H7 (cell line): ENCODE measurements at places on chromosomes 4 and X.

- DNase-seq, result no peak
These were observed 126.1 kb downstream of the EIF4E start for GRCh38 chr4:98802770-98803198.

DNA sequence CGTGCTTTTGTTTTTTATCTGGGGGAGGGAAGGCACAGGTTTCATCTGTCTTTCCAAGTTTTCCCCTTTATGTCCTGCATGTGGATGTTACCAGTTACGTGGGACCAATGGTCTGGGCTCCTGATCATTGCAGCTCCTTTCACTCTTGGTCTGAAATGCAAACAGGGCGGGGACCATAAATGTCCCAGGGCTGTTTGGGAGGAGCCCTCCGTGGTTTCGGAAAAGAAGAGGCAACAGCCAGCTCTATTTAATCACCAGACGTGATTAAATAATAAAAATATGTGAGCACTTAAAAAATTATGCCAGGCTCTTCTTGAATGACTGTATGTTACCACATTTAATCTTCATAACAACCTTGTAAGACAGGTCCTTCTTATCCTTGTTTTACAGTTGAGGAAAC, 30.8 kb upstream of the C1GALT1C1 start:
- DNase-seq, result no peak

DNA sequence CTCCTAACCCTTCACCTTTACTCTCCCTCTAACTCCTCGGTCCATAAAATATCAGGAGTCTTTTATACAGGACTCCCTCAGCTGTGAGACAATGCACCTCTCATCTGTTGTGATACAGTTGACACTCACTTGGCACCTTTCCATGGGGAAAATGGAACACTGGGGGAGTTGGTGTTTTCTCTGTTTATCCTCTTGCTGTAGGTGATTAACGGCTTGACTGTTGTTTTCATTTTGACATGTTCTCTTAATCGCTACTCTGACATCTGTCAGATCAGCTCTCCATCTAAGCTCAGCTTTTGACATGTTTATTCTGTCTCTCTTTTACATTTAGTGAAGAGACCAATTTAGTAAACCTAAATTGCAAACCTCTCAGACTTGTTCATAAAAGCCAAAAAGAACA, 604.8 kb downstream of the TRAM1L1 start:
- no peak for DNase-seq

- DNase-seq, result peak; percentile 47
These were observed 25.5 kb upstream of the MORC4 start for GRCh38 chrX:107025545-107025944.

- DNase-seq, result peak; percentile 28
These were observed 66.2 kb downstream of the MAGEA1 start for GRCh38 chrX:153245288-153245731.

DNA sequence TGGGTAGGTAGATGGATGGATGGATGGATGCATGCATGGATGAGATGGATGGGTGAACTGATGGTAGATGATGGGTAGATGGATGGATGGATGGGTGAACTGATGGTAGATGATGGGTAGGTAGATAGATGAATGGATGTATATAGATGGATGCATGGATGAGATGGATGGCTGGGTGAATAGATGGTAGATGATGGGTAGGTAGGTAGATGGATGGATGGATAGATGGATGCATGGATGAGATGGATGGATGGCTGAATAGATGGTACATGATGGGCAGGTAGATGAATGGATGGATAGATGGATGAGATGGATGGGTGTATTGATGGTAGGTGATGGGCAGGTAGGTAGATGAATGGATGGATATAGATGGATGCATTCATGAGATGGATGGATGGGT, 15.1 kb upstream of the SLC25A6 start:
- DNase-seq, result no peak

DNA sequence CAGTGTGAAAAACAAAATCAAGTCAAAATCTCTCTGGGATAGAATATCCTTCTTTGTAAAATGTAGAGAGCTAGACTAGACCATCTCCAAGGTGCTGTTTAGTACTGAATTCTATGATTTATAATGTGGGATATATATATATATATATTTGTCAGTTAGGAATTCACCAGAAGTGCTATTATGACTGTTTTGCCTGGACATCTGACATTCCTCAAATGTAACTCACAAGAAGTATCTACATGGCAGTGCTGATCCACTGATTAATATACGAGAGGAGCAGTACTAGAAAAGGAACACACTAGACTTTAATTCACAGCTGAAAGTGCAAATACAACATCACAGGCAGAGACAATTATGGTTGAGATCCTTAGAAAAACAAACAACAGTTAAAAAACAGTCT, 208.9 kb downstream of the GBA3 start:
- DNase-seq, result no peak

- no peak for DNase-seq
These were observed 34.5 kb upstream of the LCORL start for GRCh38 chr4:18056030-18056429.

GRCh38 chr4:168162604-168163003, 70.3 kb downstream of the ANXA10 start:
- DNase-seq, result no peak

GRCh38 chr4:163157157-163157556, 9.5 kb downstream of the NAF1 start:
- DNase-seq, result no peak

DNA sequence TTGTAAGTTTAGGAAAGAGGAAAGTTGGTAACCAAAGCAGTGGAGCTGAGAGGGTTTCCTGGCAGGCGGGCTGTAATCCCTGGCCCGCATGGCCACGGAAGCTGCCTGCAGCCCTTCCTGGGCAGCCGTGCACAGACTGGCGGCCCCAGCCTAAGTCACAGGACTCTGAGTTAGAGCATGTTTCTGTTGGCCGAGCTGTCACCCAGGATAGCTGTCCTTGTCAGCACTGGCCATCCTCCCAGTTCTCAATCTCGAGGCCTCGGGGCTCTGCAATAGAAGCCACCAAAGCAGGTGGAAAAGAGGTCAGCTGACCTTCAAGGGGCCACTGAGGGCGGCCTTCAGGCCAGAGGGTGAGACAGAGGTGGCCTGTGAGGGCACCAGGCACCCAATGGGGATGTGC, 20.5 kb downstream of the PNMA6E start:
- DNase-seq, result peak; percentile 19

DNA sequence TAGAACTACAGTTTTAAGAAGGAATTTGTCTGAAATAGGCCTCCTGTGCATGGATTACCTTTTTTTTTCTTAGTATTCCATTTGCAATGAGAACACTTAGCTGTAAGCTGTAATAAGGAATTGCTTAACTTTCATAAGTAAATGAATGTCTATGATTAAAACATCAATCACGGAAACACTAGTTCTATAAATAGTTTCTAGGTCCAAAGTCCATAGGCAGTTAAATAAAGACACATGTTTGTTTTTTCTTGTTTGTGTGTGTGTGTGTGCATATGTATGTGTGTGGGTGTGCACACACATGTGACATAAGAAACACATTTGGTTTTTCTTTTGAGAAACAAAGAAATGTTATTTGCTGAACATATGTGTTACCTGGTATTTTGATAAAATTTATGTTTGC, 11.2 kb downstream of the GPRIN3 start:
- no peak for DNase-seq

GRCh38 chrX:619451-619811, 11.2 kb upstream of the SHOX start:
- DNase-seq, result no peak

- no peak for DNase-seq
These were observed 67.8 kb downstream of the SMC1A start for GRCh38 chrX:53354669-53355068.

DNA sequence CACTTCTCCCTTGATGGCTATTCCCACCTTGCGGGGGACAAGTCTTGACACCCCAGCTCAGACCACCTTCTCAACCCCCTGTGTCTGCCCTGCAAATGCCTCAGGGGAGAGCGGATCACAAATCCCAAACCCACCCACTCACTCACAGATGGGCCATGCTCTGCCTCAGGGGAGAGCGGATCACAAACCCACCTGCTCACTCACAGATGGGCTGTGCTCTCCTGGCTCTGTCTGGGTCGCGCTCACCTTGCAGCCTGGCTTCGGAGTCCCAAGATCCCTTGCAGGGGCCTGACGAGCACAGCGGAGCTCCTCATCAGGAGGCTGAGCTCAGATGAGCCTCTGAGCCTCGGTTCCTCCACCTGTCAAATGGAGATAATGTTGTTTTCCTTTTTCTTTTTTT, 38.6 kb downstream of the HTRA3 start:
- DNase-seq, result no peak

DNA sequence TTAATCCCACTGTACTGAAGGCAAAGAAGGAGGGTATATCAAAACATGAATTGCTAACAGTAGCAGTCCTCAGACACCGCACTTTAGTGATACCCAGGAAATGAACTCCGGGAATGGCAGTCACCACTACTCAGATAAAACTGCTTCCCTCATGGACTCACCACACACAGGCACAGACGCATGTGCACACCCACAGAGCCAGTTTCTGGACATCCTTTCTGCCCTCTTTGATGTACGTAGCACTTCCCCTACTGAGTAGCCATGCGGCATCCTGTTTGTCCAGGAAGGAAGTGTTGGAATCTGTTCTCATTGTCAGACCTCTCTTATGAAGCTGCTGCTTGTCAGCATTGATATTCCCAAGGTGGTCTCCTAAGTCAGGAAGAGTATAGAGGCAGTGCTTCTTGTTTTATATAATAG, 95.7 kb downstream of the DCLK2 start:
- DNase-seq, result no peak

DNA sequence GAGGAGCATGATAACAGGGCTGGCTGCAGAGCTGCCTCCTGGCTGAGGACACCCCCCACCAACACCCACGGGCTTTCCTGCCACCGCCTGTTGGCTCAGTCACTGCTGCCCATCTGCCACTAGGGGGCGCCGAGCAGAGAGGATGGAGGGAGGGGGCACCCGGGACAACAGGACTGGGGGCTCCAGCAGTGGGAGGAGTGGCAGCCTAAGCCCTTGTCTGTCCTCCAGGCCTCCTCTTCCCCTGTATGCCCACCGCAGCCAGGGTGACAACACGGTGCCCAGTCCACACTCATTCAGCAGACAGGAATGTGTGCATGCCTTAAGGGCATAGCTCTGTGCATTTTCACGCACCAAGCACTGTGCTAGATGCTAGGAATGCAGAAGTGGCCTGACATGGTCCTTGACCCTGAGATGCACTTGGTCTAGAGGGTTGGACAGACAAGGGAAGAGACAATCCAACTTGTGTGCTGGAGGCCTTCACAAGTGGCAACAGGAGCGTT, 149.9 kb downstream of the AMMECR1 start:
- peak; percentile 89 for DNase-seq

DNA sequence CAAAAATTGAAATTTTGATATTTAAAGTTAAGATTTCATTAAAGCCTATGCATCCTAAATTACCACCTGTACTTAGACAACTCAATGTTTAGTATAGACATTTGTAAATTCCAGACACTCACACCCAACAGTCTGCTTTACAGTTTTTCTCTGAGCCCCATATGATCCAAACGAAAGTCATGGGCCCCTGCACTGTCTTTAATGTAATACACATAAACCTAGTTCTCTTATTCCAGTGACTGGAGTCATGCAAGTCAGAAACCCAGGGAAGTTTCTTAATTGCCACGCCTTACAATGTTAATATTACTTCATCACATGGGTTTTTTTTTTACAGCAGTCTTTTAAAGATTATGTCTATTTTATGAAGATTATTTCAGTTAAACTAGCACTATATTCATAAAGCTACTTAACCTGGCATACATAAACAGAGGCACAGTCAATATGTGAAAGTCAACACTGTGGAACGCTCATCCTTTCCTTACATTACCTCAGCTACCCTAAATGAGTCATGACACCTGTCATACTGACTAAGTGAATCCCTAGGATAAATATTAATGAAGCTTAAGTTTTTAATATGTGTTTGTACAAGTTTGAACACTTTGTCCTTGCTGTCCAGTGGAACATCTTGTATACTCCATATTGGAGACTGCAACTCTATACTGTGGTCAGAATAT, 67.7 kb upstream of the H2AZ1 start:
- no peak for DNase-seq

DNA sequence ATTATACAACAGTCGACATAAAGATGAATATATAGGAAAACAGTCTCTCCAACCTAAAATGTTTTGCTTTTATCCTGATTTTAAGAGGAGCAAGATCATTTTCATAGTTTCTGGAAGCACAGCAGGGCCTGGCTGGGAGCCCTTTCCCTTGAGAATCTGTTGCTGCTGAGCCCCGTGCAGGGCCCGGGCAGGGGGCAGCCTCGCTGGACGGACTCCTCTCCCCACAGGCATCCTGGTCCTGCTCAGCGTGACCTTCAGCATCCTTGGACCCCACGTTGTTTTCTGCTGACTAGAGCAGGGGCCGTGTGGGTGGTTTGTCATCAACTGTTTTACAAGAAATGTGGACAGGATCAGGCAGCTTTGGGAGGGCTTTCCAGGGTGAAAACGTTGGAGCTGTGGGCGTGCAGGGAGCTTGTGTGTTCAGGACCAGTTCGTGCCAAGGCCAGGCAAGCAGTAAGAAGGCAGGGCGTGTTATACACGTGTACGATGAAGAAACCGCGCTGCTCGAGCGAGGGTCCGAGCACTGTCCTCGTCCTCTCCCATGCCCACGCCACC, 25.0 kb downstream of the CPZ start:
- DNase-seq, result no peak

DNA sequence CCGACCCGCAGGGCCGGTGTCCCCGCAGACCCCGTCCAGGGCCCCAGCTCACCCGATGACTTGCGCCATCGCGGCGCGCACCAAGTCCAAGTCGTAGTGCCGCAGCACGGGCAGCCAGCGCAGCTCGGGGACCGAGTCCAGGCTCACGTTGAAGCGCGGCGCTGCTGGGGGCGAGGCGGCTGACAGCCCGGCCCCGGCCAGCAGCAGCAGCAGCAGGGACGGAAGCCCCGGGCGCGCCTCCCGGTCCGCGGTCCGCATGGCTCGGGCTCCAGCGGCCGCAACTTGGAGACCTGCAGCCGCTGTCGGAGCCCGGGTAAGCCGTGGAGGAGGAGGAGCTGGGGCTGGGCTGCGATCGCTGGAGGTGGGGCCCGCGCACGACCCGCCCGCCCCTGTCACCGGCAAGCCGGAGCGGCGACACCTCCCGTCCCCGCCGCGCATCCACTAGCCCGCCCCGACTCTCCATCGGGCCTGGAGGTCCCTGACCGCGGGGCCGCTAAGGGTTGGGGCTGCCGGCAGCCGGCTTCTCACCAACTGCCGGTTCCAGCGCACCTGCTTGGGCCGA, at the start of gene NAAA:
NAAA (minus strand) TSS at position 322 of the 562 bp plus-strand sequence; CDS start at position 258, 64 bp downstream.
- peak; percentile 88 for DNase-seq

DNA sequence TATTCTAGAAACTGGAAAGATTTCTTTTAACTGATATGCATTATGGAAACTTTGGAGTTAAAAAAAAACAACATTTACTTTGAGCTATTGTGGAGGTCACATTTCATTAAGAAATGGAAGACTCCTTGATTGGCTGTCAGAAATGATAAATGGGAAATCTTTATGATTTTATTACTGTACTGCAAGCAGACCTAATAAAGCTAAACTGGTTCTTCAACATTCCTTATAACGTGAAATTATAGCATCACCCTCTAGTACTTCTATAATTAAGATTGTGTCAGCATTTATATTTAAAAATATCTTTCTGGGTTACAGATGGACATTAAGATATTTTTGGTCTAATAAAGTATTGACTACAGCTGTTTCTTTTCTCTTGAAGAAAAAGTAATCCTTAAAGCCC, 213.8 kb upstream of the PACRGL start:
- no peak for DNase-seq

- no peak for DNase-seq
These were observed 27.2 kb downstream of the ANTXR2 start for GRCh38 chr4:80045786-80046185.
